Activated naive CD4-positive, alpha-beta T cell treated with Interleukin-2 at 50 U/mL for 16 hours (primary cell): ENCODE measurements at places on chromosomes 4 and X.
A peak's percentile ranks its signal among the peaks of the same experiment; 100 is the strongest.

GRCh38 chr4:25878676-25879075 is 15.9 kb upstream of the SEL1L3 start:
- no peak for DNase-seq

DNA sequence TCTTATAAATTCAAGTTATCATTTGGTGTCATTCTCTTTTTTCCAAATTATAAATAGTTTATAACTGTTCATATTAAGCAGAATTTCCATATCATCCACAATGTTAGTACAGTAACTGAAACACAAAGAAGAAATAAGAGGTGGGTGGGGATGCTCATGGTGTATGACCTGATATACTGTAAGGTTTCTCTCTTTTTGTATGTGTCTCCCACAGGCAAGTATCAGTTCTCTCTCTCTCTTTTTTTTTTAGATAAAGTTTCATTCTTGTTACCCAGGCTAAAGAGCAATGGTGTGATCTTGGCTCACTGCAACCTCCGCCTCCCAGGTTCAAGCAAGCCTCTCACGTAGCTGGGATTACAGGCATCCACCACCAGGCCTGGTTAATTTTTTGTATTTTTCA is 43.7 kb upstream of the UGT2A3 start:
- no peak for DNase-seq

- no peak for DNase-seq
These were observed 97.7 kb upstream of the ACSL4 start for GRCh38 chrX:109830704-109831206.

GRCh38 chrX:56800801-56801200 is 71.8 kb downstream of the NBDY start:
- DNase-seq, result peak; percentile 57

DNA sequence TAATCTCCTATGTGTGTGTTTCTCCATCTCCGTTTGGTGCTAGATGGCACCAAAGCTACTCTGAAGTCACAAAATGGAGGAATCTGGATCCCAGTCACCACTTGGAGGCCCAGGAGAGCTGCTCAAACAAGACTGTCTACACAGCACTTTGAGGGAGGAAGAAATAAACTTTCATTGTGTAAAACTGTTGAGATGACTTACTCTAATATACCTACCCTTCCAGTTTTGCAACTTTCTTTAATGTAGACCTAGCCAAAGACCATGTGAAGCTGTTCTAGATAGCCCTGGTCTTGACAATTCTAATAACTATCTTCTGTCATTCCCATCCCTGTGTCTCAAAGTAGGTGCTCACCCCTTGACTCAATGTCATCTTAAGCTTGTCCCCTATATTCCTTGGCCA is 52.8 kb upstream of the TAB3 start:
- DNase-seq, result no peak

DNA sequence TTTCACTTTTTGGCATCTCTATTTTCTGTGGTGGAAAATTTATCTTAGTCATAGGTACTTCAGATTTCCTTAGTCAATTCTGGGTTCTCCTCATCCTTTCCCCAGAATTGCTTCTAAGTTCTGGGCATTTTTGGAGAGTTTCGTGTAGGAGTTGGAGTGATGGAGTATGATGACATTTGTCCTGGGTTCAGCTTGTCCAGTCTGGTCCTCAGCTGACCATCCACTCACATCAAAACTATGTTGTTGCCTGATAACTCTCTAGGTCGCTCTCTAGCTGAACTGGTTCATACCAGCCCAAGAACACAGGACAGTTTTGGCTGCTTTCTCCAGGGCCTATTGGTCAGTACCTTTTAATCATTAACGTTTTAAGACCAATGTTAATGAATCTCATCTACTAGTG is 13.2 kb downstream of the PTTG2 start:
- DNase-seq, result no peak

GRCh38 chrX:152917656-152918579 is 20.1 kb downstream of the ZNF185 start:
- no peak for DNase-seq

DNA sequence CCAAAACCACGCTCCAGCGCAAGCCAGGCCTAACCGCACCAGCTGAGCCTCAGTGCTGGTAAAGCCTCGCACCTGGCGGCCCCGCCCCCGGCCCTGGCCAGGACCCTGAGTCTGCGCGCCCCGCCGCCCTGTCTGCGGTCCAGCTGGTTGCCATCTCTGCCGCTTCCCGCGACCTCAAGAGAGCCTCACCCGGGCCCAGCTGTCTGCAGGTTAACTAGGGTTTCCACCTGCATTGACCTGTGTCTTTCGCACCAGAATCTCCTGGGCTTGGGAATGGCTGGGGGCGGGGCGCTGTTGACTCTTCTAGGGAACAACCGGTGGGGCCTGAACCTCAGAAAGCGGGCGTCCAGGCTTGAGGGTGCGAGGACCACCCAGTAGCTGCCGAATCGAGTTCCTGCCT is 207.7 kb upstream of the PRPS2 start:
- no peak for DNase-seq

GRCh38 chr4:6423575-6423974 is 48.8 kb downstream of the PPP2R2C start:
- DNase-seq, result no peak

DNA sequence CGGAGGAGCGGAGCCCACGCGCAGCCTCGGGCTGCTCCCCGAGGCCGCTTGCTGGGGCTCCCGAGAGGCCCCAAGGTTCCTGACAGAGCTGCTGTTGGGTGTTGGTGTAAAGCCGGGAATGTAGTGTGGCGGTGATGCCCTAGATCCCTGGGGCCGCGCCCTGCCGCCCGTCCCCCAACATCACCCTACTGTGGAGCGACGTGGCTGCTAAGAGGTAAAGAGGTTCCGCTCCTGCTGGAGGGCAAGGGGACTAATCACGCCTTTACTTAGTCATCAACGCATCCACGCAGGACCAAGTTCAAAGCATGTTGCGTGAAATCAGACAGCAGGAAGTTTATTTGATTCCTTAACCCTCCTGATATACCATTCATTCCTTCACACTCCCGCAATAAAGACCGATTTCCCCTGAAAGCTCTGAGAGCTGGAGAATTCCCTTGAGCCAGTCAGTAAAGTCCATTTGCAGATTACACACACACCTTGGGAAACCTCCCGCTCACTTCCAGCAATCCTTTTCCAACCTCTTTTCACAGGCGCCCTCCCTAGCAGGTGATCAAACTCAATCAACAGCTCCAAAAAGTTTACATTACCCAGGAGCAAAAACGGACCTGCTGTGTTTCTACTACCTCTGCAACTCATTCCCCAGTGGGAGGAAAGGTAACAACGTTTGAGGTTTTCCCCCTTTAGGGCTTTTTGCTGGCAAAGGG is 579 bp upstream of the GABRA2 start:
- DNase-seq, result no peak

DNA sequence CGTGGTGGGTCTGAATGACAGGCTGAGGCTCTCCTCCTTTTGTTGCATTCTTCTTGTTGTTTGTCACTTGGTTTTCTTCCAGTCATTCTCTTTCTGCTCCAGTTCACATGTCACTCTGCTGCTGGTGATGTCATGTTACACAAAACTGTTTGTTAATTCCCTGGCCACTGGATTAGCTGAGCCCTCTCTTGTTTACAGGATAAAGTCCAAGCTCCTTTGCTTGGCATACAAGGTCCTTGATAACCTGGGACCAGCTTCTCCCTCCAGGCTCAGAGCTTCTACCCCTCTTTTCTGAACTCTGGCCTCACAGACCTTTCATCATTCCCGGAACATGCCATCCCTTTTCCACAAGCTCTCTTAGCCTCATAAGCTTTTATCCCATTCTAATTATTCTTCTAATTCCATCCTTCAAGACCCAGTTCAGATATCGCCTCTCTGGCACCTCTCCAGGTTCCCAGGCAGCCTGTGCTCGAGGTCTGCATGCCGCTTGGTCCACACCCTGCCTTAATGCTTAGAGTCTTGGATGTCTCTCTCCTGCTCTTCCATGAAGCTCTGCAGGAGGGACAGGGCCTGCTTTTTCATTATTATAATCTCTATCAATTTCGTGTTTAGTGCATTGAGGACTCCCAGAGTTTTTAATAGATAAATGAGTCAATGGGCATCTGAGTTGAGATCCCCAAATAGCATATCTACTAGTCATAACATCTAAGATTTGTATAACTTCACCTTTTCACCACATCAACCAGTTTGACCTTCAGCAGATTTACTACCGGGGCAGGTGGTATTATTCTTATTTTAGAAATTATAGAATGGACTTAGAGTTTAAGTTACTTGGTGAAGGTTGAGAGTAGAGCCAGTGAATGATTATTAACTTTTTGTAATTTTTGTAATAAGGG is 98.7 kb downstream of the TMEM131L start:
- DNase-seq, result no peak

GRCh38 chr4:107561481-107561880 is 158.6 kb downstream of the PAPSS1 start:
- no peak for DNase-seq

DNA sequence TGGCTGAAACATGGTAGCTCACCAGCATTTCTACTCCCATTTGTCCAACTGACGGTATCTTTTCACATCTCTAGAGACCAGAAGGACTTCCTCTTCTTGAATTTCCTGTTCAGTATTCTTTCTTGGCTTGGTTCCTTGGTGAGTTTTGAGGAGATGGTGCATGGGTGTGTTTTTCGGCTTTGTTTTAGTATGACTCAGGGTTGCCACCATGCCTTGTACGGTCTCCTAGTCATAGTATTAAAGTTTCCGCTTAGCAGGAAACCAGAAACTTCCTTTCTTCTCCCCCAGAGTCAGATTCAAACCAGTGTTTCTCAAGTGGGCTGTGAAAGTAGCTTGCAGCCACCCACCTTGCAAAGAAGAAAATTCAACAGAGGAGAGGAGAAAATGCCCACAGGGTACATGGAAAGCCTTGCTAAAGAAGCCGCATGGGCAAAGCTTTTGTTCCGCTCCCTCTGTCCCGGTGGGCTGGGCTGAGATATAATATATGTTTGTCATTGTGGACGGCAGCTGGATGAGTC is 5.7 kb downstream of the CD99 start:
- peak; percentile 69 for DNase-seq

DNA sequence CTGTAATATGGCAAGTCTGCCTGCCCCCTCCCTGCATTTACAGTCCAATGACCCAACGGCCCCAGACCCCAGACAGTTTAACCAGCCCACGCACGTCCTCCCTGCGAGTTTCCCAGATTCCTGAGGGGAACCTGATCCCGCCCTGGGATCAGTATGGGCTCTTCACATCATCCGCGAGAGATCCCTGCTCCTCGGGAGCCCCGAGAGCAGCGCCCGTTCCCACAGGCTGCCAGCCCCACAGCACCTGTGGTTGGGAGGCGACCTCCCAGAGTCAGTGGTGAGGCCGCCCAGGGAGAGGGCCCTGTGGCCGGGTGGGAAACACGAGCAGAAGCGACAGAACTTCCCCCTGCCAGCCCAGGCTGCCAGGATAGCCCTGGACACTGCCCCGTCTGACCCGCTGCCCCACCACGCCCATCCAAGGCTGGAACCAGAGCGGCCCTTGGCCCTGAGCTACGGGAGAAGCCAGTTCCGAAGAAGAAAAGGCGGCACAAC is 32.8 kb downstream of the TSC22D3 start:
- DNase-seq, result no peak

- DNase-seq, result peak; percentile 36
These were observed 298.3 kb downstream of the TEX13A start for GRCh38 chrX:104922206-104922621.

DNA sequence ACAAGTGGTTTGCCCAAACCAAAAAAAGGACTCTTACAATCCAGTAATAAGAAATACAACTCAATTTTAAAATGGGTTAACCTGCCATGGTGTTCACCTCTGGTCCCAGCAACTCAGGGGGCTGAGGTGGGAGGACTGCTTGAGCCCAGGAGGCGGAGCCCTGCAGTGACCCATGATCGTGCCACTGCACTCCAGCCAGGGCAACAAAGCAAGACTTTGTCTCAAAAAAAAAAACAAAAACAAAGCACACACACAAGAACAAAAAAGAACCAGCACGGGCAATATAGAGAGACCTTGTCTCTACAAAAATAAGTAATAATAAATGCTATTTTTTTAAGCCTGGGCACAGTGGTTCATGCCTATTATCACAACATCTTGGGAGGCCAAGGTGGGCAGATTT is 28.7 kb downstream of the ARAP2 start:
- DNase-seq, result no peak

DNA sequence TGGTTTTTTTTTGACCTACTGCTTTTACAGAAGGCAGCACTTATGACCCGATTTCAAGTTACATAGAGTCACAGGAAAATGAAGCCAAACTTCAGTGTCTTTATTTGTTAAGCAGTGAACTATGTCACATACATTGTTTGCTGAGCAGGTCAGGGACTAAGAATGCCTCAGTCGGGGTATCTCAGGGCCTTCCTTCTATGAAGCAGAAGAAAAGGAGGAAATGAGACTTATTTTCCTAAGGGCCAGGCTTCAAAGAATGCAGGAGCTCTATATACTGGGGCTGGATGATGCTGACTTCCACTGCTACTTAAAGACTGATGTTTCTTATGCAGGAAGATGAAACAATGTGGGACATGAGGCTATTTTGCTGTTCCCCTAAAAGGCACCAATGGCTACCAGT is 558.4 kb upstream of the IGFBP7 start:
- no peak for DNase-seq

DNA sequence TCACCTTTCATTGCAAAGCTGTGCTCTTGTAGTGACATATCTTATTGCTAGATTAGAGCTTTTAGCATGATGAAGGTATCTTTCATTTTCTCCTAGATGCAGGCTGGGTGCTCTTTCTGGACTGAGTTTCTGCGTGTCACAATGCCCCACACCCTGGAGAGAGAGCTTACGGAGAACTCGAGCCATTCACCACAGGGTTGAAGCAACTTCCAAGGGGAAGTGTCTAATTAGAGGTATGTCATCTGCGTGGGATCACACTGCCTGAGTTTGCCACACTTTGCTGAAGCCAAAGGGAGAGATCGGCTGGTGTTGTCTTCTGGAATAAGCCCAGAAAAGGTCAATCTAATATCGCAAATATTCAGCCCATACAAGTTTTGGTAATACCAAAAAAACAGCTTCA is 179.3 kb upstream of the MBNL3 start:
- DNase-seq, result no peak

GRCh38 chrX:124010157-124010556 is 48.7 kb downstream of the STAG2 start:
- DNase-seq, result no peak

DNA sequence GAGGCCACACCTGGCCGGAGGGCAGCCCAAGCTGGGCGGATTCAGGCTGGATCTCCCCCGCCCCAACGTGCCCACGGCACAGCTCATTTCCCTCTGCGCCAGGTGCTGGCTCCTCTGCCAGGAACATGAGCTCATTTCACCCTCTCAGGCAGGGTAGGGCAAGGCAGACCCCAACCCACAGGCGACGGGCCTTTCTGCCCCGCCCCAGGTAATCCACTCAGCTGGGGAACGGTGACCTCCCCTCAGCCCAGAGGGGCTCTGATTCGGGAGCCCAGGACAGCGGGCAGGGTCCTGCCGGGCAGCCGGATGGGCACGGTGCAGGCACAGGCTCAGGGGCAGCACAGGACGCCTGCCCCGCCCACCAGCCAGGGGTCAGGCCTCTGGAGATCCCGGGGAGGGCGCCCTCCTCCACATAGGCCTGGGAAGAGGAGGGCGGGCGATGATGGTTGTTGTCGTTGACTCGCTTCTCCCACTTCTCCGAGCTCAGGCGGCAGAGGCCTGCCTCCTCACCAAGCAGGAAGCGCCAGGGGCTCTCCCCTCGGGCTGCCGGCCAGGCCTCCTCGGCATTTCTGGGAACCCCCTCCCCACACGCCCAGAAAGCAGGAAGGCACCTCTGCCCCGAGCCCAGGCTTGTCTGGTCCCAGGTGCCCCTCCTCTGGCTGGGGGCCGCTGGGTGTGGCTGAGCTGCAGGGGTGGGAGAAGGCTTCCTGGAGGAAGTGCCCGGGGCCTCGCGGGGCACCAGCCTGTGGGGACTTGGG is 31.1 kb downstream of the TACC3 start:
- DNase-seq, result peak; percentile 29
